ENCODE measurements at places on chromosomes 3 and 15.

DNA sequence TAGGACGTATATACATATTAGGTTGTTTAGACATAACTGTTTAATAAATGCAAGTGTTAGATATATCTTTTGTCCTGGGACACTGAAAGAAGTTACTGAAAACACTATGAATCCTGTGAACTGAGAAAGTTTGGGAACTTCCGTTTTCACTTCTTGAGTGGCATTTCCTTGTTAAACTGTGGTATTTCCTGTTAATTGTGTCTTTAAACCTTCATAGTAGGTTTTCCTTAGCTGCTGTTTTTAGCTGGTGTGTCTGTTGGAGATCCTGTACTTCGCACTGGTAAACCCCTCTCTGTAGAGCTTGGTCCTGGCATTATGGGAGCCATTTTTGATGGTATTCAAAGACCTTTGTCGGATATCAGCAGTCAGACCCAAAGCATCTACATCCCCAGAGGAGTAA, 37.1 kb downstream of the ATP6V1A start:
- DNase-seq: no peak

GRCh38 chr3:128814060-128814459, 65.4 kb upstream of the ACAD9 start:
- no peak for DNase-seq

- no peak for DNase-seq
Observed at GRCh38 chr3:106542101-106542769, 673.4 kb upstream of the CBLB start.

DNA sequence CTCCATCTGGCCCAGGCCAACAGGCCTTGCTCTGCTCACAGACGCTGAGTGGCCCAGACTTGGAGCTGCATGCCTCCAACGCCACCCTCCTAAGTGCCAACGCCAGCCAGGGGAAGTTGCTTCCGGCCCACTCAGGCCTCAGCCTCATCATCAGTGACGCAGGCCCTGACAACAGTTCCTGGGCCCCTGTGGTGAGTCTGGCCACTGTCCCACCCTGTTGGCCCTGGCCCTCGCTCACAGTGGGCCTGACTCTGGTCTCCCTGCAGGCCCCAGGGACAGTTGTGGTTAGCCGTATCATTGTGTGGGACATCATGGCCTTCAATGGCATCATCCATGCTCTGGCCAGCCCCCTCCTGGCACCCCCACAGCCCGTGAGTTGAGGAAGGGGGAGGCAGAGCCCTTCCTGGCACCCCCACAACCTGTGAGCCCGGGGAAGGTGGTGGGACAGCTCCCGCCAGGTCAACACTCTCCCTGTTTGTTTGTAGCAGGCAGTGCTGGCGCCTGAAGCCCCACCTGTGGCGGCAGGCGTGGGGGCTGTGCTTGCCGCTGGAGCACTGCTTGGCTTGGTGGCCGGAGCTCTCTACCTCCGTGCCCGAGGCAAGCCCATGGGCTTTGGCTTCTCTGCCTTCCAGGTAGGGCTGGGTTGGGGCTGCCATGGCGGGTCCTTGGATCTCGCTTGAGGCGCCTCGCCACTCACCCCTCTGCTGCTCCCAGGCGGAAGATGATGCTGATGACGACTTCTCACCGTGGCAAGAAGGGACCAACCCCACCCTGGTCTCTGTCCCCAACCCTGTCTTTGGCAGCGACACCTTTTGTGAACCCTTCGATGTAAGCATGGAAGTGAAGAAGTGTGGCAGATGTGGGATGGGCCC, 10.0 kb downstream of the NT5DC2 start:
- no peak for DNase-seq

GRCh38 chr3:179308001-179308400, 14.8 kb upstream of the ZNF639 start:
- no peak for DNase-seq

GRCh38 chr3:50428007-50428633, 68.8 kb upstream of the TMEM115 start:
- DNase-seq: no peak

DNA sequence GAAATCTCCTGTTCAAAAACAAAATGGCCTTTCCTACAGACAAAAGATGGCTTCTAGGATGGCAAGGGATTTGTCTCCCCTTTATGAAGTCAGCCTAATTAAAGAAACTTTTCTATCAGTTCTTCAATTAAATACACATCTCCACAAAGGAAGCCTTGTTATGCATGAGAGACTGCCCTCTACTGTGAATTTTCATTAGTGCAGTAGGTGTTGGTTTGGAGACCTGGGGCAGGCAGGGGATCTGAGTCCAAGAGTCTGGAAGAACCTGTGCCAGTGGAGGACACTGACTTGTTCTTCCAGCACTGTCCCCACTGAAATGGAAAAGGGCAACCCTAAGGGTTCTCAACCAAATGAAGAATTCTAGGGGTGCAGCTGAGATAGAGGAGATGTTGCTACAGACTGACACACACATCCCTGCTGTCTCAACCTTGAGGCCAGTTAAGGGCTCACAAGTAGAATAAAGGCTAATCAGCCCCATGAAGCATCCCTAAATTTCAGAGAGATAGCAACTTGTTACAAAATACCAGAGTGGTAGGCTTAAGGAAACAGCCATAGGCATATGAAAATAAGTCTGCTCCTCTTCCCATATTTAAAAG, 174.0 kb upstream of the PRICKLE2 start:
- no peak for DNase-seq

DNA sequence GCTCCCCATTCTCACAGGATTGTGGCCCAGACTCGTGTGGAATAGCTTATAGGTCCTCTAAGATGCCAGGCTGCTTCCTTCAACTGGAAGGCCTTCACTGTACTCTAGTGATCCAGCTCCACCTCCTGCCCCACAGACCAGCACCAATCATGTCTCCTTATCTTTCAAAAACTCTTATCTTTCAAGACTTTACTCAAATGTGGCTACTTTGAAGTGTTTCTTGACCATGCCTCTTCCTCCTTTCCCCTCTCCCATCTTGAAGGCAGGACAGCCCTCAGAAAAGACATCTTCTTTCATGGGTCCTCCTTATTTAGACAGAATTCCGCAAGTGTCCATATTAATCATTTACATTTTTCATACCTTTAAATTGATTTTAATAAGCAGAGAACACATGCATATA, 142.3 kb downstream of the CHST2 start:
- DNase-seq: no peak

- DNase-seq: no peak
Observed at GRCh38 chr3:136023264-136023978, 57.9 kb downstream of the PPP2R3A start.

- no peak for DNase-seq
Observed at GRCh38 chr3:190204200-190204599, 83.5 kb upstream of the P3H2 start.

DNA sequence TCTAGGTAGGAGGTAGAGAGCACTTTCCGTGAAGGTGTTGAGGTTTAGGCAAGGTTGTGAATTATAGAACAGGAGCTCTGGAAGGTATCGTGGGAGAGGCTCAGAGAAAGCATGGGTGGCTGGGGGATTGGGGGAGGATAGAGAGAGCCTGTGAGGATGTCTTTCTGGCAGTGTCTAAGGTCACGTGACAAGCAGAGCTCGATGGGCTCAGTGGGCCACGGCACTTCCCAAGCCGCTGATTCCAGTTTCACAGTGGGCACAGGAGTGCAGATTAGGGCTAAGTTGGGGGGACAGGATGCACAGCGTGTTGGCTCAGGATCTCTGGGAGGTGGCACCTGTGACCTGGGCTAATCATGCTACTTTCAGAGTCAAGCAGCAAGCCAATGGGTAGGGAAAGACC, 52.0 kb downstream of the CEMIP start:
- no peak for DNase-seq

- DNase-seq: no peak
Observed at GRCh38 chr3:172034786-172035685, 4.3 kb upstream of the FNDC3B start.

DNA sequence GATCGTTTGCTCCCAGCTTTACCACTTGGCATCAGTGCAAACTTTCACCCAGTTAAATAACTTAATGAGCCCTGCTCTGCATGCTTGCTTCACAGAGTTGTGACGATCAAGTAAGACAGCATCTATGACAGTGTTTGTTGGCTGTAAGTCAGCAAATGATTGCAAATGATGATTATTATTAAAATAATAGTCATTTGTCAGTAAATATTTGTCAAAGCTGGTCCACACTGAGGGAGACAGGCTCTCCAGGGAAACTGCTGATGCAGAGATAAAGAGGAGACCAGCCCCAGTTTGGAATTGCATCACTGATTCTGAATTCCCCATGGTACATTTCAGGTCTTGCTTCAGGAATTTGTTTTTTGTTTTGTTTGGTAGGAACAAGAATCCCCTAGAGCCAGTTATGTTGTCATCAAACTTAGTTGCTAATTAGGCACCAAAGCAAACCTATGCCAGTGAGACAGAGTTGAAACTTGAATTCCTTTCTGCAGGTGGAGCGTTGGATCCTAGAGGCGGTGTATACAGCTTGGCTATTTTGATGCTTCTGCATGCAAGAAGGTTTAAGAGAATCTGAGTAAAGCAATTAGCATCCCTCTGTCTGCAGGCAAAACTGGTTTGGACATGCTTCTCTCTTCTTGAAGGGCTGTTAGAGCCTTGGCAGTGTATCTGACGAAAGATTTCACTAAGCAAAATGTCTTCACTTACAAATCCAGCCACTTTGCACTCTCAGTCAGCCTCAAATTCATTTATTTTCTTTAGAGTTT, 338.6 kb upstream of the TPRG1 start:
- DNase-seq: no peak

- DNase-seq: no peak
Observed at GRCh38 chr3:197008436-197009209, 21.0 kb downstream of the MELTF start.

- peak; percentile 19 for DNase-seq
Observed at GRCh38 chr3:138118612-138119422, 3.4 kb upstream of the DZIP1L start.

GRCh38 chr15:82306791-82307713, 42.2 kb downstream of the GOLGA6L10 start:
- no peak for DNase-seq

- no peak for DNase-seq
Observed at GRCh38 chr15:94586099-94586498, 354.7 kb downstream of the MCTP2 start.

DNA sequence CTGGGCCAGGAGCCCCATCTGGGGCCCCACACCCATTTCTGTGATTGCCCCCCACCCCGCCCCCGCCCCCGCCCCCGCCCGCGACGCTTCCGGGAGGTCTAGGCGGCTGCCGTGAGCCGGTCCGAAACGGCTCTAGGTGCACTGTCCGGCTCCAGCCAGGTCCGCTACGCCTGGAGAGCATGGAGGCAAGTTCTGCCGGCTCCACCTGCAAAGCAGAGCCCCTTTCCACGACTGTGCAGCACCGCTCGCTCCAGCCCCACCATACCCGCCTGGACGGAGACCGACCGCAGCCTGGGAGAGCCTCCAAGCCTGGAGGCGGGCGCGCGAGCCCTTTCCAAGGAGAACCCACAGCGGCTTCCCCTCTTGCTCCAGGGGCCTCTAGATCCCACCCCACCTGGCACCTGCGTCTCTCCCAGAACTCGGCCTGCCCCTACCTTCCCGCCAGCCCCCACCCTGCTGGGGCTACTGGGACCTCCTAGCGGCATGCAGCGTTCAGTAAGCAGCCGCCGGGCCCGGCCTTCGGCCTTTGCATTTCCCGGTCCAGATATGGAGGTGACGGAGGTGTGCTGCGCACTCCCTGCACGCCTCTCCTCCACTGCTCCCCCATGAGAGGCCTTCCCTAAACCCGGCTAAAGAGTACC, 66.2 kb downstream of the KLF13 start:
- no peak for DNase-seq

DNA sequence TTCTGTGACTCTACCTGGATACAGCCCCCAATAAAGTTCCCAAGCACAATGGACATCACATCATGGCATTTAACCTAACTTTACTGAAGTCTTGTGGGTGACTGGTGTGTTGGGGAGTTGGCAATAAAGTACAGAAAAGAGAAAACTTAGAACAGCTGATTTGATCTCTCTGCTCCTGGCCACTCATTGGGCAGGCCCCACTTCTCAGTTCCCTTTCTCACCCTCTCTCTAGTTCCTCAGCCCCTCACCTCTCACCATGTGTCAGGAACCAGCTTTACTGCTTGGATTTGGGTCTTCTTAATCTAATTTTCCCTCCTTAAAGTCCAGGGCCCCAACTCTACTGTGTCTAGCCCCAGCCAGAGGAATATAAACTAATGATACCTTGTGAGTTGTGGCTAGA, 713 bp upstream of the MUC13 start:
- no peak for DNase-seq

DNA sequence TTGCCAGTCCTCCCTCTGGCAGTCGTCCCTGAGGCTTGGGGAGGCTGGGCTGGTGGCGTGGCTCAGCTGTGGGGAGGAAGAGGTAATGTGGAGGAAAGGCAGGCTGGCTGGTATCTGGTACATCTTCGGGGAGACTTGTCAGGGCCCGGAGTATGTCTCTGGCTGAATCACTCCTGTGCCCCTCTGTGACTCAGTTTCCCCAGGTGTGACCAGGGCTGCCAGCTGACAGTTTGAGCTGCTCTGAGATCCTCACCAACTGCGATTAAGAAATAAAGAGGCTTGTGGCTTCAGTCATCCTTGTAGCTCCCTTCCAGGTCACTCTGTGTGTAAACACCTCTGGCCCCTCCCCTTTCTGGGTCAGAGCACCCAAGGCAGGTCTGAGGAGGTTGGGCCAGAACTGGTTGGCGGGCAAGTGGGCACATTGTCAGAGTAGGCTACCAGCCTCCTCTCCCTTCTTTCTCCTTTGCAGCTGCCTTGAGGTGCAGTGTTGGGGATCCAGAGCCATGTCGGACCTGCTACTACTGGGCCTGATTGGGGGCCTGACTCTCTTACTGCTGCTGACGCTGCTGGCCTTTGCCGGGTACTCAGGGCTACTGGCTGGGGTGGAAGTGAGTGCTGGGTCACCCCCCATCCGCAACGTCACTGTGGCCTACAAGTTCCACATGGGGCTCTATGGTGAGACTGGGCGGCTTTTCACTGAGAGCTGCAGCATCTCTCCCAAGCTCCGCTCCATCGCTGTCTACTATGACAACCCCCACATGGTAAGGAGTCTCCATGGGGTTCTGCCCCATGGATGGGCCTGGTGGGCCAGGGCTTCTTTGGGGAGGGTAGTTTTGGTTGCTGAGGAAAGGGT, 3.0 kb downstream of the TEX264 start:
- DNase-seq: no peak

- DNase-seq: no peak
Observed at GRCh38 chr3:46162975-46163555, 45.0 kb downstream of the CCR1 start.

GRCh38 chr3:152466784-152467183, 198.1 kb downstream of the MBNL1 start:
- DNase-seq: no peak

- no peak for DNase-seq
Observed at GRCh38 chr3:64546856-64547255, 140.9 kb downstream of the ADAMTS9 start.

DNA sequence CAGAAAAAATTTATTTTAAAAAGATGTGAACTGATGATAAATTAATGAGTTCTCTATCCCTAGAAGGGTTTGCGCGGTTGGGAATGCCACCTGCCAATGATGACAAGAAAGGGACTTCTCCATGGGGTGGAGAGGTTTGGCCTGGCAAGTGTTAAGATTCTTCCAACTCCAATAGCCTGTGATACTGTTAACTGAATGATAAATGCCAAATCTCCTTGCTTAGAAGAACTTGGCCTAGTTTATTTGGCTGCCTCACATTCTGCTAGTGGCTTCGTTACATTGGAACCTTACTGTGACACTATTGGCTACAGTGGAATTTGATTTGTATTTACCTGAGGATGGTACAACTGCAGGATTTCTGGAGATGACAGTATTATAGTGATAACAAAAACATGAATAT, 91.7 kb upstream of the CCNL1 start:
- no peak for DNase-seq

- no peak for DNase-seq
Observed at GRCh38 chr3:115270849-115271248, 123.8 kb upstream of the ZBTB20 start.

GRCh38 chr3:181176601-181177000, 187.1 kb upstream of the DNAJC19 start:
- DNase-seq: peak; percentile 13

GRCh38 chr15:26981492-26981891, 10.5 kb downstream of the GABRG3 start:
- DNase-seq: no peak
